ENCODE measurements at places on chromosomes 11 and 22. TPM values are rescaled to one million over a fixed set of nuclear protein-coding genes. Genes with fewer than 3 reads are reported as not detected.

DNA sequence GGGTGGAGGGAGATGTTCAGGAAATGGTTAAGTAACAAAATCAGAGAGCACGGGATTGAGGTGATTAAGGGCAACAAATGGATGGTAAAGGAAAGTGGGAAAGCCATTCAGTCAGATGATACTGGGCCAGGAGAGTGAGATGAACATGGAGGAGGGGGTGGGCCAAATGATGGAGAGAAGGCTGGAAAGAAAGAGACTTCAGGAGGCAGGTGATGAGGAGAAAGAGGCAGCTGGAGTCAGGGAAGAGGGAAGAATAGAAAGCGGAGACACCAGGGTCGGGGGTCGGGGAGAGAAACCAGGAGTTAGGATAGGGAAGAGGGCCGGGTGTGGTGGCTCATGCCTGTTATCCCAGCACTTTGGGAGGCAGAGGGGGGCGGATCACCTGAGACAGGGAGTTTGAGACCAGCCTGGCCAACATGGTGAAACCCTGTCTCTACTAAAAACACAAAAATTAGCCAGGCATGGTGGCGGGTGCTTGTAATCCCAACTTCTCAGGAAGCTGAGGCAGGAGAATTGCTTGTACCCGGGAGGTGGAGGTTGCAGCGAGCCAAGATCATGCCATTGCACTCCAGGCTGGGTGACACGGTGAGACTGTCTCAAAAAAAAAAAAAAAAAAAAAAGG, 4.7 kb upstream of the KDM2A start:
- no peak for DNase-seq

GRCh38 chr22:37275622-37276021, 6.7 kb upstream of the CYTH4 start:
- DNase-seq: no peak

TIMM8B gene
- total RNA-seq: 38.3 TPM

DNA sequence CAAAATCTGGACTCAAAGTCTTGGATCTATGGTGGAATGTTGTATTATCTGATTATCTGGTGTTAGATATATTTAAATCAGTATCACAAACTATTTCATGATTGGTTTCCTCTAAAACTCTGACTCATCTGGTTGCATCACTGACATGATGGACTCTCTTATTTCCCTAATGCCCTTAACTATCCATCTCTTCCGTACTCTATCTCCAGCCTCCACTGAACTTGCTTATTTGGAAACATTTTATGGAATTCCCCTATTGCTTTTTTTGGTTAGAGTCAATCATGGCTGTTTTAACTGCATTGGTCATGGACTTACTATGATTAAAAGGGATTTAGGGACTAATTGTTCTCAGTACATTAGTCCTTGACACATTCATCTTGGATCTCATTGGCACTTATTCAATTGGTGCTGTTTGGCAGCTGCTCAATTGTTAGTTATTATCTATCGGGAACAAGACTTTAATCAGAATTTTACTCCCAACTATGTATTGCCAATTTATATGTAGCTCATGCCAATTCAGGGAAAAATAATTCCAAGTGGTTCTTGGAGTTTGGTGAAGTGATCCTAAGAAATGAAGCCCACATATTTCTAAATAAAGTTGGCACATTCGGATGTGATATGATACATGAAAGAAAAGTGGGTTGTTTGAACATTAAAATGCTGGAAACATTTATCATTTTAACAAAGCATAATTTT, 942.0 kb upstream of the CCDC90B start:
- DNase-seq: no peak

Data from MG63 (cell line).